ENCODE measurements at places on chromosomes 16 and 17.
A peak's percentile ranks its signal among the peaks of the same experiment; 100 is the strongest.

GRCh38 chr17:66799849-66800537, 34.9 kb upstream of the CACNG5 start:
- DNase-seq = no peak

GRCh38 chr16:74999609-75000480, 1.0 kb downstream of the ZNRF1 start:
- DNase-seq = peak; percentile 35

GRCh38 chr16:11674818-11675560, 6.7 kb downstream of the SNN start:
- no peak for DNase-seq

DNA sequence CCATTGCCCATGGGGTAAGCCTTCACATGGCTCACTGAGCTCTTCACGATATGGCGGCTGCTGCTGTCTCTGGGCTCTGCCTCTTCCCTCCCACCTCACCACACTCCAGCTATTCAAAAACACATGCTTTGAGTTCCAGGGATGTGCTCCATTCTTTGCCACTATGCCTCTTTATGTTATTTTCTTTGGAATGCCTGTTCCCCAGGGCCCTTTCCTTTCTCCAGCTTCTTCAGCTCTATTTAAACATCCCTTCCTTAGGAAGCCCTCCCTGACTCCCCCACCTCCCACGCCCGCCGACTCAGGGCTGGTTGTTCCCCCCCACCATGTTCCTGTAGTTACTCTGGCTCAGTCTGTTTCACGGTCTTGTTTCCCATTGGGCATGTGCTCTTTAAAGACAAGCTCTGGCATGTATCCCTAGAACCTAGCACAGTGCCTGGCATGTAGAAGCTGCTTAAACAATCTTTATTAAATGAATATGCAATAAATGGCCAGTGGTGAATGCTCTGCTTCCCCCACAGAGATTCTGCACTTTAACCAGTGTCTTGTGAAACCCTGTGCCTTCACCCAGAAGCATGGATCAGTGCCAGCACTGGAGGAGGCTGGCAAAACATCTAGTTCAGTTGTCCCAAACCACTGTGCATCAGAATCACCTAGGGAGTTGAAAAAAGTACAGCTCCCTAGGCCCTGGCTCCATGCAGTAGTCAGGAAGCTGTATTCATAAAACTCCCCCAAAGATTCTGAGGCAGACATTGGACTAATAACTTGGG, 6.9 kb downstream of the MYCBPAP start:
- no peak for DNase-seq

DNA sequence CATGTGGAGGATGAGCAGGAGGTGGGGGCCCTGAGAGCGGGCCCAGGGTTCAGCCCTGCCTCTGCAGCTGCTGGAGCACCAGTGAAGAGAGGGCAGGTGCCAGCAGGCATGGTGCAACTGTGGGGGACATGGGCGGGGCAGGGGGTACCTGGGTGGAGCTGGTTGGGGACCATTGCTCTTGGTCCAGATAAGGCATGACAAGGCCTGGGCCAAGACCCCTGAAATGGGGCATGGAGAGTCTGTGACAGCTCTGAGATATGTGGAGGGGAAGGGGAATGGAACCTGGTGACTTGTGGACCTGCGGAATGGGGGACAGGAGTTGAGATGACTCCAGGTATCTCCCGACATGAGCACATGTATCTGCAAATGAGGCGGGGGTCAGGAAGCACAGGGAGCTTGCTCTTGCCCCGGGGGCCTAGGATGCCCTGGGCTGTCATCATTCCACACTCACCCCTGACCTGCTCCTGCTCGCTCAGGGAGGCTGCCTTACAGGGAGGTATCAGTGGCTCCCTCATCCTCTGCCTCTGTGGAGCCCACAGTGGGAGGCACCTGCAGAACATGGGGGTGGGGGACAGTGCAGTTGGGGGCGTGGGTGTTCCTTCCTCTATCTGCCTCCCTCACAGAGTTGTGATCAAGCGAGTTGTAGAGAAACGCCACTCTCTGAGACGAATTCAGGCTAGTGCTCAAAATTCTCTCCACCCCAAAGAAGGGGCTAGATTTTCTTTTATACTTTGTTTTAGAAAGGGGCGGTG, 40.2 kb downstream of the TMEM235 start:
- no peak for DNase-seq

DNA sequence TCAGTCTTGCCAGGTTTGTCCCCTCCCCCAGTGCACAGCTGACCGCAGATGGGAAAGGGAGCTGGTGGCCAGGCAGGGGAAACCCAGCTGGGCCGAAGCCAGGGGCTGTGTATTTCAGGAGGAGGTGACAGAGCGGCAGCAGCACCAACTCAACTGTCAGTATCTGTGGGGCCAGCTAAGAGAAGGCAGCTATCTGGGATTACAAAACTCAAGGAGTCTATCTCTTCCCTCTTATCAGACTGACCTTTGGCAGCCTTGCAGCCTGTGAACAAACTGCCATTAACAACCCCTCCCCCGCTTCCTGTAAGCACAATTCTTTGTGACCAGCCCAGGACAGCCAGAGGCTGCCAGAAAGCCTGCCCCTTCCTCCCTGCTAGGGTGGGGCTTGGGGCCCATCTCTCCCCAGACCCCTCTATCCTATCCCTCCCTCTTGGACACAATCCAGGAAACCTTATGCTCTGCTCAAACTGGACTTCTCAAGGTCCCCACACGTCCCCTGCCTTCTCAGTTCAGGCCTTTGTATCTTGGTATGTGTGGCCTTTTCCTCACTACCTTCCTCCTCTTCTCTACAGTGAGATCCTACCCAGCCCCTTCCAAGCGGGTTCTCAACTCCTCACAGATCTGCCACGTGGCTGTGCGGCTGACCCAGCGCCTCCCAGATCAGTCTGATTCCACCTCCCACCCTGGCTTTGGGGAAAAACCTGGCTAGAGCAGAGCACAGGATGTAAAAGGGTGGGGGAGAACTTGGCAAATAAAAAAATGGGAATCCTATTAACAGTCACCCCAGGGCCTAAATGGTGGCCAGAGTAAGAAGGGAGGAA, 10.5 kb downstream of the ST3GAL2 start:
- no peak for DNase-seq

DNA sequence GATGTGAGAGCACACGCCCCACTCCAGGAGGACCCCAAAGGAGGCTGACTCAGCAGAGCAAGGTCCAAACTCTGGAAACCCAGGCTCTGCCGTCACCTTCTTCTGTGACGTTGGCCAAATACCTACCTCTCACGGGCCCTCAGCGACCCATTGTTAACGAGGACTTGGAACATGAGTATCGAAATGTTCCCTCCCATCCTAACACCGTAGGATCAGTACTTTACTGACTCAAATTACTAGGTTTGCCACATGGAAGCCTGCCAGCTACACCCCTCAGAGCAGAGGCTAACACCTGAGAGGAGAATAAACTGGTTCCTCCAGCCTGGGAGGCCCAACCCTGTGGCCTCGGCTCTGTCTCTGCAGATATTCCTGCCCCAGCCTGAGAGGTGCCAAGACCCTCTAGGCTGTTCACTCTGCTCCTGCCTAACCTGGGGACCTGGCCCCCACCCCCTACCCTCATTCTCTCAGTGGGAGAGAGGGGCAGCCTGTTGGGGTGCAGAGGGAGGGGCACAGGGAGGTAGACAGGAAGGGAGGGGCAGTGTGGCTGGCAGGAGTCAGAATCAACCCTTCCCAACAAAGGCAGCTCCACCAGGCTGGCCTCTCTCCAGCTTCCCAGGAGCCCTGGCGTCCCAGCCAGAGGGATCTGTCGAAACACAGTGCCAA, 4.4 kb downstream of the PITPNM3 start:
- peak; percentile 86 for DNase-seq

DNA sequence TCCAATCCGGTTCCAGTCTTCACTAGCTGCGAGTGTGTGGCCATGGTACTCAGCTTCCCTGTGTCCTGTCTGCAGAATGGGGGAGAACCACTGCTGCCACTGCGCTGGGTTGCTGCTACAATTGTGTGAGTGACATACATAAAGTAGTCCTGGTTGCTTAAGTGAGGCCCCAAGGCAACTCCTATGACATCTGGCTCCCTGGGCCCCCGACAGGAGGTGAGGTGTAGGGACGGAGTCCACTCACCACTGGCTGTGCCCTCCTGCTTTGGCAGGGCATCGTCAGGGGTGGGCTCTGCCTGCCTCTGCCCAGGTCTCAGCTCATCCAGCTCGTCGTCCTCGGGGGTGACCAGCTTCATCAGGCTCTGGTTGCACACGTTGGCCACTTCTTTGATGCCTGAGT, 20.4 kb downstream of the VAC14 start:
- no peak for DNase-seq

GRCh38 chr16:90002759-90003158, 16.5 kb downstream of the DBNDD1 start:
- no peak for DNase-seq

- peak; percentile 46 for DNase-seq
Measured at GRCh38 chr16:78183437-78184237, 84.2 kb downstream of the WWOX start.

DNA sequence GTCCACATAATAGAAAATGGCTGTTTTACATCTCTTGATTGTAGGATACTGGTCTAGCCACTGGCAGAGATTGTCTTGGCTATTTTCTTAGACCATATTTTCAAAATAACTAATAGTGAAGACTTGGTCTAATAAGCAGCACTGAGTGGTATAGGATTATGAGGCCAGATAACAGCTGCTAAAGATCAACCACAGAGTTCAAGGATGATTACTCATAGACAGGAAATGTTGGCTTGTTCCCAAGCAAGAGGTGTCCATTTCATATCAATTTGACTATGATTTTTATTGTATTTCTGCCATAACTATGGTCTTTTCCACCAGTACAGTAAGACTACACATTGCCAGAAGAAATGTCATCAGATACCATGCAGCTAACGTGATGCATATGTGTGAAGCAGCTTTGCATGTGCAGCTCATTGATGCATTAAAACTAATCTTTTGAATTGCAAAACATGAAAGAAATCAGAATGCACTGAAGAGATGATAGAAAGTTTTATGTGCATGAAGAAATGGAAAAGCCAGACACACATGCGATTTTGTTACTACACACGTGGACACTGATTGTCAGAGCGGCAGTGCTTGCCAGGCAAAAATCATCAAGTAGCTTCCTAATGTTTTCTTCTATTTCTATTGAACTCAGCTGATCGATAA, 693.3 kb downstream of the CDH11 start:
- no peak for DNase-seq

DNA sequence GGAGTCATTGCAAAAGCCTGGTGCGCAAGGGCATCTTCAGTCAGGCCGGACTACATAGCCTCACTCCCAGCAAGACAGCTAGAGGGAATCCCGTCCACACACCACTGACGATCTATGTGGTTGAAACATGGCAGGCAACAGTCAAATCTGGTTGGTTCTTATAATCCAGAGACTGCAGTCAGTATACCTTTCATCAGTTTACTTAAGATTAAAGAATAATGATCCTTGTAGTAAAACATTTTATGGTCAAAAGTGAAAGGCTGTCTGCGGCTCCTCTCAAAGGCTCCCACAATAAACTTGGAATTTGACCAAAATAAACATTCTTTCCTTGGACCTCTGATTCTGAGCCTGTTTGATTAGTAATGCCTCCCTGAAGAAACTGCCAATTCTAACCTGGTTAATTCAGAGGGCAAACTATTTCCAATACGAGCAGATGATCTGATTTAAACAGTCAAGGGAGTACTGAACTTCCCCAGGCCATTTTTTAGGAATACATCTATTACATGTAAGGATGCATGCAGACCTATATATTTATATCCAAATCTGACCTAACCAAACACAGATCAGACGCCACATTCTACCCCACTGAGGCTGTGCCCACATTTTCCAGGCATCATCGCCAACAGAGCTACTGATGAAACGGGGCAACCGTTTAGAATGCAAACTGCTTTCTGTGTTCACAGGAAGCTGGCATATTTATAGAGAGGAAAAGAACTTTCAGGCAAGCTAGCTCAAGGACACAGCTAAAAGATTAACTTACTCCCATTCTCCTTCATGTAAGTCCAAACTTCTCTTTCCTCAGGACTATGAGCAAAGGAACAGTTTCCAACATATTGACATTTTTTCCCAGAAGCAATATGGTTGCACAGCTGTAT, 15.3 kb upstream of the TXNDC11 start:
- no peak for DNase-seq

DNA sequence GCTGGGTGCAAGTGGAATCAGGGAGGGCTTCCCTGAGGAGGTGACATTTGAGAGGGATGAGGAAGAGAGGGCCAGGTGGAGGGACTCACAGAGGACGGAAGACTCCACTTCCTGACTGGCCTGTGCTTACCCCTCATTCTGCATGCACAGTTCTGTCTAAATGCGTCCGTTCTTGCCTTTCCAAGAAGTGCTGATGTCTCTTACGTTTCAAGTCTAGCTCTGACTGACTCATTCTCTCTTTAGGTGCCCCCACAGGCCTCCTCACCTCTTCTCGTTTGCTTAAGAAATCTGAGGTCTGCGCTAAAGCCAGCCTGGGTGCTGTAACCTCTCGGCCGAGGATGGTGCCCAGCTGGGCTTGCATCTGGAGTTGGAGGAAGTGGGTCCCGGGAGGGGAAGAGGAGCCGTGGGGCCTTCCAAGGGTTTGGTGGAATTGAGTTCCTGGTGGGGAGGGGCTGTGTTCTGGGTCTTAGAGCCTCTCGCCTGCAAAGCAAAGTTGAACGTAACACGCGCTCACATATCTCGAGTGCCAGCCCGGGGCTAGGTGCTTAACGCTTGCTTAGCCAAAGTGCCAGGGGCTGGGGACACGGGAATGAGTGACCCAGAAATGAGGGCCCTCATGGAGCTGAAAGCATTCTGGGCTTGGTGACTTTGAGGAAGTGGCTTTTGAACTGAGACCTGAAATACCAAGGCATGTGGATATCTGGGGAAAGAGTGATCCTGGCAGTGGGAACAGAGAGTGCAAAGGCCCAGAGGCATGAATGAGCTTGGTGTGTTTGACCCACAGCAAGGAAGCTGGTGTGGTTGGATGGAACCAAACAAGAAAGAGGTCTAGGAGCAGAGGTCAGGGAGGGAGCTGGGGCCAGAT, 4.8 kb downstream of the IL4R start:
- no peak for DNase-seq

DNA sequence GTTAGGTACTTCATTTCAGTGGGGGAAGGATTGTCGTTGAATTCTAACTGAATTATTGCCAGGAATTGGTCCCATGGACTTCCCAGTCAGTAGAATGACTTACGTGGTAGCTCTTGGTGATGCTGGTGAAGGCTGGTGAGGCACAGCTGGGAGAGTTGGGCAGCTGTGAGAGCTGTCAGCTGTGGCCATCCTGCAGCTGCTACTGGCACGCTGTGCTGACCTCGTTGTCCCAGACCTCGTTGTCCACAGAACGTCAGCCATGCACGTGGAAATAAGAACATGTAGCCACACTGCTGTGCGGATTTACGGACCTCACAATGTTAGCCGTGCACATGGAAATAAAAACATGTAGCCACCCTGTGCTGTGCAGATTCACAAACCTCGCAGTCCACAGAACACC, 102.3 kb downstream of the NPIPB11 start:
- DNase-seq = no peak

- no peak for DNase-seq
Measured at GRCh38 chr17:30323895-30324319, 9.9 kb downstream of the TMIGD1 start.

- no peak for DNase-seq
Measured at GRCh38 chr16:47886631-47887415, 269.0 kb downstream of the ABCC12 start.

DNA sequence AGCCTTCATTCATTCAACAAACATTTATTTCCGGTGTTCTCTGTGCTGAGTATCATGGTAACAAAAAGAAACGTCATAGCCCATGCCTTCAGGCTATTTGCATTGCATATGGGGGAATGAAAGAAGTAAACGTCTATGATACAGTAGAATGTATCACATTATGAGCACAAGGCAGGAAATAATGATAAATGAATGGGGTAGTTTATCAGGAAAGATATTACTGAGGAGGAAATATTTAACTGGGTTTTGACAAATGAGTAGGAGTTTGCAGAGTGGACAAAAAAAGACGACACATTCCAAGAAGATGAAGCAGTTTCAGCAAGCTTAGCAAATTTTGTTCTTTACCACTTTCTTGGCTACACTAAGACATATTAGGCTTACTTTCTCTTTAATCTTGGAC, 1.3 kb upstream of the KRTAP4-7 start:
- no peak for DNase-seq
